IMR-90 (cell line): ENCODE measurements at places on chromosomes 1 and 21. TPM values are rescaled to one million over a fixed set of nuclear protein-coding genes. Genes with fewer than 3 reads are reported as not detected.

GRCh38 chr1:201925301-201925567, 21.1 kb downstream of the LMOD1 start:
- DNase-seq: no peak

DNA sequence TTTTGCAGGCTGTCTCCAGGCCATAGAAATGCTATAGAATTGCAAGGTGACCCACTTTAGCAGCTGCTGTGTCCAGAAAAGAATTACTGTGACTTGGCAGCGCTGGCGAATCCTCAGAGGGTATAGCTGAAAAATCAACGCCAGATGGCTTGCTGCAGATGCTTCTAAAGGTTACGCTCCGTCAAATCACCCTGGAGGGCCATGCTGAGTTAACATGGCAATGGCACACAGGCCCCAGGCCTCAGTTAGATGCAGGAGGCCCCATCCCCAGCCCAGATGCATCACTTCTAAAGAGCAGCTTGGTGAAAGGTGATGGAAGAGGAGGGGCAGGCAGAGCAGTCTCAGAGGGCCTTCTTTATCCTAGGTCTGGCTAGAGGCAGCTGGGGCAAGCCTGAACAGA, 18.0 kb downstream of the KIAA1614 start:
- DNase-seq: no peak

GRCh38 chr21:33368124-33368523, 35.1 kb upstream of the IFNGR2 start:
- no peak for DNase-seq

CSF3R gene
- not detected in 2 replicates for total RNA-seq
